ENCODE measurements at places on chromosomes 2 and 18.
A peak's percentile ranks its signal among the peaks of the same experiment; 100 is the strongest.

GRCh38 chr2:38692636-38693318, 26.9 kb downstream of the GALM start:
- DNase-seq = no peak

DNA sequence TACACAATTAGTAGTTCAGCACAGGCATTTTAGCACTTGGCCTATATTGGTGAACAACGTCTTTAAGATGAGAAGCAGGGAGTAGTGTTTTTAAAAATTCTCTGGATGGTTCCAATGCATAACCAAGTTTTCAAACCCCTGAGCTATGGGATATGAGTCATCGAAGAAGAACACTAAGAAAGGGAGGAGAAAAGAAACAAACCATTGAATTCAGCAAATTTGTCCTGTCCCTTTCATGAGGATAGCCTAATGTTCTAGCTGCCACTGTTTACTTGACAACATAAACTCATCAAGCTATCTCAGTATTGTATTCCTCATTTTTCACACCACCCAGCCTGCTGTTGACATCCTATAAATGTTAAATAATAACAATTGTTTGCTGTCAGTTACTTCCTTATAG, 158.0 kb downstream of the BARD1 start:
- DNase-seq = no peak

GRCh38 chr2:120926463-120927264, 191.0 kb downstream of the GLI2 start:
- no peak for DNase-seq

- DNase-seq = peak; percentile 65
Measured at GRCh38 chr2:10122500-10123280, at the start of gene RRM2. Gene RRM2 (plus strand): TSS chr2:10122739. CDS start chr2:10122799, 60 bp downstream.

GRCh38 chr18:56593906-56594305, 44.5 kb downstream of the TXNL1 start:
- DNase-seq = no peak

GRCh38 chr2:33763671-33764310, 164.7 kb upstream of the FAM98A start:
- DNase-seq = no peak

GRCh38 chr2:231321556-231322334, 73.8 kb upstream of the B3GNT7 start:
- no peak for DNase-seq

Data from AG09319 (cell line).